ENCODE measurements at places on chromosomes 11 and 22. TPM values are rescaled to one million over a fixed set of nuclear protein-coding genes. Genes with fewer than 3 reads are reported as not detected.

BCR gene
- 16.5 TPM for polyA plus RNA-seq

PGA5 gene
- 0.27 TPM for polyA plus RNA-seq

GRAMD1B gene
- polyA plus RNA-seq, result 1.6 TPM

OVCH2 gene
- polyA plus RNA-seq, result 0.05 TPM

GUCY1A2 gene
- 1.1 TPM for polyA plus RNA-seq

CHADL gene
- 4.5 TPM for polyA plus RNA-seq

OR8B2 gene
- not detected for polyA plus RNA-seq

XRCC6 gene
- 86.4 TPM for polyA plus RNA-seq

Measured in pancreas (tissue), 10 donors.